ENCODE measurements at places on chromosomes 7 and 10.

- no peak for DNase-seq
Measured at GRCh38 chr10:28400176-28400575, 97.3 kb upstream of the MPP7 start.

DNA sequence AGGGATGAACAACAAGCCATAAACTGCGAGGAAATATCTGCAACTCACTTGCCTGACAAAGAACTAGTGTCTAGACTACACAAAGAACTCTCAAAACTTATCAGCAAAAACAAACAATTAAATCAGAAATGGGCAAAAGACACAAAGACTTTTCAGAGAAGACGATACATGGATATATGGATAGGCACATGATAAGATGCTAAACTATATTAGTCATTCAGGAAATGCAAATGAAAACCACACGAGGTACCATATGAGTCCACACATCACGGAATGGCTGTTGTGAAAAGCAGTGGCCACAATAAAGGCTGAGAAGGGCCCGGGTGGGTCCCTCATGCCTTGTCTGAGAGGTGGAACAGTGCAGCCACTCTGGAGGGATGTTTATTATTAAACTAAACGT lies 267.8 kb downstream of the WDR37 start:
- no peak for DNase-seq

- DNase-seq: no peak
Measured at GRCh38 chr10:50896721-50897120, 11.3 kb upstream of the A1CF start.

DNA sequence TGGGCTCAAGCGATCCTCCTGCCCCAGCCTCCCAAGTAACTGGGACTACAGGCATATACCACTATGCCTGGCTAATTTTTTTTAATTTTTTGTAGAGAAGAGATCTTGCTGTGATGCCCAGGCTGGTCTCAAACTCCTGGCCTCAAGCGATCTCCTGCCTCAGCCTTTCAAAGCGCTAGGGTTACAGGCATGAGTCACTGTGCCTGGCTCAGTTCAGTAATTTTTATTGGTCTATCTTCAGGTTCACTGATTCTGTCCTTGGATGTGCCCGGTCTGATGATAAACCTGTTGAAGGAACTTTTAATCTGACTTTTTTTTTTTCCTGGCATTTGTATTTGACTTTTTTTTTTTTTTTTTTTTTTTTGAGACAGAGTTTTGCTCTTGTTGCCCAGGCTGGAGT lies 40.1 kb upstream of the STRIP2 start:
- DNase-seq: no peak

DNA sequence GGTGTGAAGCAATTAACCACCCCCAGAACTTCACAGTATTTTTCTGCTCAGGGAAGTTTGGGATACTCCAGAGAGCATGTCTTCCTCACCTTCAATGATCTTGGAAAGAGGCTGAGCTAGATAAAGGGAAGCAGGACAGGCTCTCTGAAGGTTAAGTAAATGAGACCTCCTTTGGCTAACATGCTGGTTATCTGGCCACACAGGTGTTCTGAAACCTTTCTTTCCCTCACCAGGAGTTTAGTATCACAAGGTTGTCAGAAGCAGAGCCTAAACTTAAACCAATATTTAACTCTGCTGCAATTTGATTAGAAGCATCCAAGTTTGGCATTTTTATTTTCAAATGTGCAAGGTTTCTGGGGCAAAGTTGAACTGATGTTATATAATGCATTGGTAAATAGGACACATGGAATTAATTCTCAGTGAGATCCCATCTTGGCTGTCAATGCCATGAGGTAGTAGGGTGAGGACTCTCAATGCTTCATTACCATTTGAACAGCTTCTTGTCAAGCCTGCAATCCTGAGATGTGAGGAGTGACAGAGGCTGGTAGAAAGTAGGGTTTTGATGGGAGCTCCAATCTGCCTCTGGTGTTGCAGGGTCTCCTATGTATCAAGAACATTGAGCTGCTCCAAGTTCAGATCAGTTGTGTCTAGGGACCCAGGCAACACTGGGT lies 3.6 kb upstream of the PNLIP start:
- DNase-seq: no peak

GRCh38 chr10:6269953-6270867 lies 67.5 kb downstream of the PFKFB3 start:
- DNase-seq: peak; percentile 54

DNA sequence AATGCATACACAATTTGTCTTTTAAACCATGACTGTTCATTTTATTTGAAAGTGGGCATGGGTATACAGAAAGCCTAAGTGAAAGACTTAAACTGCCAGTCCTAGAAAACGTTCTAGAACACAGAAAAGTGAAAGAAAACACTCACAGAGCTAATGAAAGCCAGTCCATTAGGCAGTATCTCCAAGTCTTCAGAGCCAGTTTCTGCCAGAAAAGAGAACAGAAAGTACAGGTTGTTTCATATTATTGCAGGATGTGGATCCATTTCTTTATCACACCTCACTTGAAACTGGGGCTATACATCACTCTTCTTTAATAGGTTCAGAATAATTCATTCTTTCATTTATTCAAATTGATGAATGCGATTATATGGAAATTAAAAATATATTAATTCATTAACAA lies 7.7 kb downstream of the PON1 start:
- DNase-seq: no peak

GRCh38 chr7:53697913-53698312 lies 662.5 kb downstream of the POM121L12 start:
- DNase-seq: no peak

GRCh38 chr7:135843214-135843613 lies 94.6 kb upstream of the FAM180A start:
- no peak for DNase-seq

DNA sequence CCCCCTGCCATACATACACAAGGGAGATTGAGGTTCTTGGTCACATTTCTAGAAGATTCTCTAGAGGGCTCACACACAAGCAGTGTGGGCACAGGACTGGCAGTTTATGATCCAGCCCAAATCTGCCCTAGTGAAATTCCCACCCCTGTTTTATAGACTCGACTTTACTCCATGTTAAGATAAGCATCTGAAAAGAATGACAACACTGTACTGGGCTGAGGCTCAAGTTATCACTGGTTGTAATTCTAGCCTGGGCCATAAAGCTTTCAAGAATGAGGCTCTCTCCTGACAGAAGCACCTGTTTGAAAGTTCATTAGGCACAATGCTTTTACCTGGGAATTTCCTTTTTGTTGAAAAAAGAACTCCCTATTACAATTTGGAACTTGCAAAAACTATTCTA lies 195.6 kb upstream of the GLI3 start:
- DNase-seq: no peak

DNA sequence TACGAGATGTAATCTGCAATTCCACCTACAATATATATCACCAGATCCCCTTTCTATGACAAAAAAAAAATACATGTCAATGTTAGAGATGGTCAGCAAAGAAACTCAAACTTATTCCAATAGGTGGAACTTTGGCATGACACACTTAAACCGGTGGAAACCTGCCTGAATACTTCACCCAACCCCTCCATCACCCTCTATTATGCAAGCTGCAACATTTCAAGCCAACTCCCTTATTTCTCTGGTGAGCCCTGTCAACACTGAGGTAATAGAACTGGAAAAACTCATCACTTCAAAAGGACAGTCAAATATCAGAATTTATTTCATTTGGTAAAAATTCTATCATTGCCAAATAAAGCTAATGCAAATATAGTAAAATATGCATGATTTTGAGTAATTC lies 3.6 kb downstream of the ZNF438 start:
- no peak for DNase-seq

- DNase-seq: no peak
Measured at GRCh38 chr10:100866575-100867098, 46.1 kb upstream of the SLF2 start.

DNA sequence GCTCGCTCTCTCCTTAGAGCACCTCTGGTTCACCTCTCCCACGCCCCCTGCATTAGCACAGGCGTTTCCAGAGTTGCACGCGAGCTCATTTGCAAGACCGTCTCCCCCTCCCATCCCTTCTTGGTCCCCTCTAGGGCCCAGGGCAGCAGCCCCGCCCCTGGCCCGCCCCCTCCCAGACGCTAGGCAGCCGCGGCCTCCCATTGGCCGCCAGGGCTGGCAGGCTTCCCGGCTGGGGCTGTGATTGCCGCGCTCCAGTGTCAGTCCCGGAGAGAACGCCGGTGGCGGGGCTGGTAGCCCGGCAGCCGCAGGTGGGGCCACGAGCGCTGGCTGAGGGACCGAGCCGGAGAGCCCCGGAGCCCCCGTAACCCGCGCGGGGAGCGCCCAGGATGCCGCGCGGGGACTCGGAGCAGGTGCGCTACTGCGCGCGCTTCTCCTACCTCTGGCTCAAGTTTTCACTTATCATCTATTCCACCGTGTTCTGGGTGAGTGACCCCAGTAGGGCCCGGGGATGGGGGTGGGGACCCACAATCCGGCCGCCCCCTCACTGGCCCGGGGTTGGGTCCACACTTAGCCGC lies at the start of gene TSPAN15:
Gene TSPAN15 (plus strand): TSS at position 257 of the 575 bp plus-strand sequence. CDS start 130 bp downstream, at position 387.
- DNase-seq: peak; percentile 59

DNA sequence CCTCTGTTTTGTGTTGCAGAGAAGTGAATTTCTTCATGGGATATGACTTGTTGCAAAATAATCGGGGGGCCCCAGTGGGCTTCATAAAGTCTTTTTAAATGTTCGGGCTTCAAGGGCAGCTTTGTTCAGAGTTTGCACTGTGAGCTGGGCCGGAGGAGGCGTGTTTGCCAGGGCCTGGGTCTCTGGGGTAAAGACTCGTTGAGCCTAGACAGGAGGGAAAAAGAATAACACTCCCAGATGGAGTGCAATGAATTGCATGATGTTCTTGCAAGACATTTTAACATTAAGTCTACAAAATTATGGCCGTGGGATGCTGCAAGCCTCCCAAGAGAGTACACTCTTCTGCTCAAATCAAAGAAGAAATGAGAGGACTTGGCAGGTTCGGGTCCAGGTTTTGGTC lies 23.6 kb downstream of the BMPER start:
- DNase-seq: no peak

DNA sequence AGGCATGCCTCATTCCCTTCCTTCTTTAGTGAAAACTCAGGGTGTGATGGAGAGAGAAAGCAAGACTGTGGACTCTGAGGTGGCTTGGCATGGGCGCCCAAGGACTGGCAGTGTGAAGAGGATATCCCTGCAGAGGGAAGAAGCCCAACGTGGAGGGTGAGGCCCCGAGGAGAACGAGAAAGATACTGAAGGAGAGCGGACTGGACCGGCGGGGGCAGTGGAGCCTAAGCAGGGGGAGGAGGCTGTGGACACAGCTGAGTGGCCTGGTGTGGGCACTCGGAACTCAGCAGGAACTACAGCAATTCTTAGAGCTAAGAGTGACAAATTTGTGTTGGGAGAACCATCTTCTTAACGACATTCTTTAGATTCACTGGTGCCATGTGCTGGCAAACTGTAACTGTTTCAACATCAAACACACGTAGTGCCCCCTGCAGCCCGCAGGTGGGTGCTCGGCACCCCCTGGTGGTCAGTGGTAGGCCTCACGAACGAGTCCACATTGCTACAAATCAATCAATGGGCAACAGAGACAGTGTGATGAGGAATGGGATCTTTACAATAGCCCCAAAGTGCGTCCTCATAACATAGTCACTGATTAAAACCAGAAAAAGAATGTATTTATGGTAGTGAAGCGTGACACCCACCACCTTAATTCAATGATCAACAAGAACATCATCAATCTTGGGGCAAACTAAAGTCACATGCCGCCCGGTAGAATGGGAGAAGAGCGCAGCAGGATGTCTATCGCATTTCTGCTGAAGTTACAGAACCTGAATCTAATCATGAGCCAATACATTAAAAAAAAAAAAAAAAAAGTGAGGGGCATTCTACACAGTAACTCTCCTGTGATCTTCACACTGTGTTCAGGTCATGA lies 2.0 kb upstream of the SFTPA1 start:
- no peak for DNase-seq

GRCh38 chr7:42074076-42074475 lies 162.9 kb downstream of the GLI3 start:
- no peak for DNase-seq

DNA sequence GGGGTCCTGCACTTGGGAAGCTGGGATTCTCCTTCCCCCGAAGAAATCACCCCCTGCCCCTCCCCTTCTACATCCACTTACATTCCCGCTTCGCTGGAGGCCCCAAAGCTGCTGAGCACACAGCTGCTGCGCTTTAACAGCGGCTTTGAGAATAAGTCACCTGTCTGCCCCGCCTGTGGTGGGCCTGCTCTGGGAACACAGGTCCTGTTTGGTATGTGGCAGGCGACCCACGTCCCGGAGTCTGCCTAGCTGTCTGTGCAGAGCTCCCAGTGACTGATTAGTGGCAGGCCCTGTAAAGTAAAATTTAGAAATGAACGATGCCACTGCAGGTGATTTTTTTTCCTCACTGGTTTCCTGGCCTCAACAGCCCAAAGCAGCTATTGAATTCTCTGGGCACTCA lies 47.0 kb downstream of the CDH23 start:
- DNase-seq: no peak

GRCh38 chr7:22124941-22125340 lies 179.2 kb upstream of the CDCA7L start:
- DNase-seq: no peak

- no peak for DNase-seq
Measured at GRCh38 chr7:101717628-101718357, 88.7 kb upstream of the MYL10 start.

DNA sequence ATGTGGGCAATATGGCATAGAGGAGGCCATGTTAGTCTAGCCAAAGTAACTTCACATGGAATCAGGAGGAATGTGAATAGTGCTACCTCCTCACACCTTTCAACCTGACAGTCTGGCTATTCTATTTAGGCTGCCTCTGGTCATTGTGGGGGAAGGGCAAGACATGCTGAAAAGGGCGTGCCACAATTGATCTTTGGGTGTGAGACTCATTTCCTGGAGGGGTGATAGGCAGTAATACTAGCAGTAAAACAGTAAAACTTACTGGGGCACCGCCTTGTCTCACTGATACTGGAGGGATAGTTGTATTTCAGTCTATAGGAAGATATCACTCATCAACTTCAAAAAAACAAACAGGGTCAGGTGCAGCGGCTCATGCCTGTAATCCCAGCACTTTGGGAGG lies 88.7 kb downstream of the TMEM168 start:
- DNase-seq: no peak

- DNase-seq: no peak
Measured at GRCh38 chr7:134649226-134649775, 2.6 kb downstream of the BPGM start.

DNA sequence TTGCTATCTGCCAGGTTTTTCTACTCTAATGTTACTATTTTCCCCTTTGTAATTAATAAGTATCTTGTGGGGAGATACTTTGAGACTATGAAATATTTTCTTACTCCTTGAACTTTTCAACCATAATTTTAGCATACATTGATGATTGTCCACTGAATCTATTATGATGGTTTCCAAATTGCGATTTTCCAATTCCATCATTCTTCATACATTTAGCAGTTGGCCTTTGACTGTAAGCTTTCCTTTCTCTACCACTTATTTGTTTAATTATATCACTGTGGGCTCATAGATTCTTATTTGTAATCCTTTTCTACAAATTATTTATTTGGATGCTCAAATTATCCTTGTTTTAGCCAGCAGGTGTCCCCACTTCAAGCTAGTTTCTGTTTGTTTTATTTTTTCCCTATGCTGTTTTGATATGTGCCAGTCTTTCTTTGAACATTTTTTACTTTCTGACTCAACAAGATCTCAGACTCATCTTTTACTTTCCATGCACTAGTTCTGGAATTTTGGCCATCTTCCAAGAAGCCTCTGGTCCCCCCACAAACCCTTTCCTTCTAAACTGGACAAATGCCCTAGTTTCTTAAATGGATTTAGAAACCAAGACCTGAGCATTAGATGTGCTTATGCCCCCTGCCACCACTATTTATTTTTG lies 11.4 kb upstream of the MRPS16 start:
- no peak for DNase-seq

- DNase-seq: no peak
Measured at GRCh38 chr7:108525327-108525984, 479 bp downstream of the PNPLA8 start.

Data from stimulated activated CD8-positive, alpha-beta memory T cell treated with anti-CD3 and anti-CD28 coated beads, Interleukin-12 subunit alpha, Interleukin-12 subunit beta, amount 100 ng/mL, for 4 hours (primary cell).